NCI-H1417 (cell line): ENCODE measurements at places on chromosomes 2 and 18.

- DNase-seq: no peak
Measured at GRCh38 chr18:41695441-41695840, 259.6 kb upstream of the PIK3C3 start.

DNA sequence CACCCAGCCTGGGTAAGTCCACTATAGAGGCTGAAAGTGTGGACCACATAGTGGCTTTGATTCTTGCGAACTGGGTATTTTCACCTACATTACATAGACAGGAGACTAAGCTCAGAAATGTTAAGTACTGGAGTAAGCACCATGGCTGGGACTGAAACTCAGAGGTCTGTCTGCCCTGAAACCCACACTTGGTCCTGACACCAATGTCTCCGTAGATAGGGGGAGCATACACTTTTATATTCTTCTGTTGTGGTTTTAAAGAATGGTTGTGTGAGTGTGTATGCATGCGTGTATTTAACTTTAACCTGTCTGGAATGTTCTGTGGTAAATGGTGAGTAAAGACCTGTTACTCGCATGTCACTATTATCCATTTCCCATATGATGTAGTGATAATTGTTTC, 10.3 kb upstream of the NPPC start:
- DNase-seq: no peak

DNA sequence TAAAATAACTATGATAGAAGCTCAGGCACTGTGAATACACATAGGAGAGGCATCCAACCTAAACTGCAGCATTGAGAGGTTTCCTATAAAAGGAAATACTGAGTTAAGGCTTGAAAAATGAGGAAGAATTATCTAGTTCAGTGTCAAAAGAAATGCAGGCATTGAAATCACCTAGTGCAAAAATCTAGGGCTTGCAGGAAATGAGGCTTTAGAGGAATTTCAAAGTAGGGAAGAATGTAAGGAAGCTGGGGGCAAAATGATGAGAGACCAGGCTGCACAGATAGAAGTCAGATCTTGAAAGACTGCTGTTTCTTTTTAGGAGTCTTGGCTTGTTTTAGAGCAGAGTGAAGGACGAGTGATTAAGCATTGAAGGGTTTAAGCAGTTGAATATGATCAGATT, 28.1 kb upstream of the SCYGR2 start:
- DNase-seq: no peak

GRCh38 chr2:222669353-222669752, 2.1 kb upstream of the MOGAT1 start:
- no peak for DNase-seq

DNA sequence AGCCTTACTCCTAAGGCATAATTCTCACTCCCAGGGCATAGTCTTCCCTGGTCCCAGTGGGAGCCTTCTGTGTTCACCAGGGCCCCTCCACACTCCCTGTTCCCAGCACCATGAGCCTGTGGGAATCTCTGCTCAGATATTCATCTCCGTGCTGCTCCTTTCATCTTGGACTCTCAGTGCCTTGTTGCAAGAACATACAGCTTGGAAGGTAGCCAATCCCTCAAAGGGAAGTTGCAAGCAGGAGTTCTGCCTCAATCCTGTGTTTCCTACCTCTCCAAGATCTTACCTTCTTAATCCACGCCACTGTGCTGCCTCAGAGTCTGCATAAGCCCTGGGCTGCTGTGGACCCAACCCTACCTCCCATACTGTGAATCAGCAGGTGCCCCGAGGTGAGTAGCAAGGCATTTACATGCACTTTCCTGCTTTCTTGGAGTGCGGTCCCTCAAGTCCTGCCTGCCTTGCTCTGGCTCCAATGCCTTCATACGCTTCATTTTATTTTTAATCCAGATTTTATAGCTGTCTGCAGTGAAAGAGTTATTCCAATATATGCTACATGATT, 413.8 kb upstream of the RAB6C start:
- no peak for DNase-seq

GRCh38 chr2:8533923-8534322, 147.9 kb upstream of the ID2 start:
- DNase-seq: no peak

- no peak for DNase-seq
Measured at GRCh38 chr2:34912084-34912483, 1313.0 kb upstream of the FAM98A start.

- DNase-seq: no peak
Measured at GRCh38 chr2:173979751-173980351, 14.7 kb upstream of the SP3 start.

DNA sequence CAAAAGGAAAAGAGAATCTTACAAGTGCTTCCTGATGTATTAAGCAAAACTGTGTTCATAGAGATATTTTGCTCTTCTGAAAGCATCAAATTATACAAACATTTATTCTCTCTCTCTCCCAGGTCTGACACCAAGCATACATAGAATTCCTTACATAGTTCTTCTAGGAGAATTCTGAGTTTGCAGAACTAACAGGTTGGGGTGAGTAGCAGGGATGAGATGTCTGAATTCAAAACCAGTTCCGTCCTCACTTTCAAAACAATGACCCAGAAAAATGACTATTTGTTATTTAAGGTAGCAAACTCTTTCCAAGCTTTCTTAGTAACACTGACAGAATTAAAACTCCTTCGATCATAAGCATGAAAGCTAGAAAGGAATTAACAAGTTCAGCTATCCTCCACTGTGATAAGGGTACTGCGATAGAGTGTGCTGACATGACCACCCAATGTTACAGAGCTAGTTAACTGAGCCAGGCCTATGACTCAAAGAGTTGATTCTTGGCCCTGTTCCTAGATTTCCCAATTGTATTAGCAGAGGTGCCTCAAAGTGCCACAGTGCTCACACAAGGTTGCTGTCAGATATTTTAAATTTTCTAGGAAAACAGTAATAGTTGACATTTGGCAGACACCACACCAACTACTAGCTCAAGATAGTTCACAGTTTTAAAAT, 85.8 kb upstream of the SETBP1 start:
- no peak for DNase-seq

DNA sequence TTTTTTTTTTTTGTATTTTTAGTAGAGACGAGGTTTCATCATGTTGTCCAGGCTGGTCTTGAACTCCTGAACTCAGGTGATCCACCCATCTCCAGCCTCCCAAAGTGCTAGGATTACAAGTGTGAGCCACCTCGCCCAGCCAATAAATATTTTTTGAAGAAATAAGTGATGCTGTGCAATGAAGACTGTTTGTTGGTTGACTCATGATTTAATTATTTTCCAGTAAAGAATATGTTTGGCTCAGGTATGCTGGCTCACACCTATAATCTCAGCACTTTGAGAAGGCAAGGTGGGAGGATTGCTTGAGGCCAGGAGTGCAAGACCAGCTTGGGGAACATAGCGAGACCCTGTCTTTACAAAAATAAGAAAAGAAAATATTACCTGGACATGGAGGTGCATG, 41.8 kb upstream of the LPIN2 start:
- no peak for DNase-seq

DNA sequence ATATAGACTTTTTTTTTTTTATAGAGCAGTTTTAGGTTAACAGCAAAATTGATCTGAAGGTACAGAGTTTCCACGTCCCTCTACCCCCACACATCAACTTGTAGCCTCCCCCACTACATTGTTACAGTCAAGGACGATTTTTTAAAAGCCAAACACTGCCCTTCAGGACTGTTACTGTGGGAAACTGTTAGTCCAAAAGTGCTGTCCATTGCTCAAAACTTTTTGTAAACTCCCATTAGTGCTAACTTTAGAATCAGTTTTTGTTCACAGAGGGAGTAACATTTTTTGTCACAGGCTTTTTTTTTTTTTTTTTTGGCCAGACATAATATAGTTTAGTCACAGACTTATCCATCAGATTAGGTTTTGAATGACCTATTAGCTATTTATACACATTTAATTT, 24.1 kb downstream of the ELP2 start:
- no peak for DNase-seq
